Activated naive CD4-positive, alpha-beta T cell (primary cell): ENCODE measurements at places on chromosomes 5 and 9.

- no peak for DNase-seq
Measured at GRCh38 chr9:98037357-98037756, 19.2 kb upstream of the NANS start.

DNA sequence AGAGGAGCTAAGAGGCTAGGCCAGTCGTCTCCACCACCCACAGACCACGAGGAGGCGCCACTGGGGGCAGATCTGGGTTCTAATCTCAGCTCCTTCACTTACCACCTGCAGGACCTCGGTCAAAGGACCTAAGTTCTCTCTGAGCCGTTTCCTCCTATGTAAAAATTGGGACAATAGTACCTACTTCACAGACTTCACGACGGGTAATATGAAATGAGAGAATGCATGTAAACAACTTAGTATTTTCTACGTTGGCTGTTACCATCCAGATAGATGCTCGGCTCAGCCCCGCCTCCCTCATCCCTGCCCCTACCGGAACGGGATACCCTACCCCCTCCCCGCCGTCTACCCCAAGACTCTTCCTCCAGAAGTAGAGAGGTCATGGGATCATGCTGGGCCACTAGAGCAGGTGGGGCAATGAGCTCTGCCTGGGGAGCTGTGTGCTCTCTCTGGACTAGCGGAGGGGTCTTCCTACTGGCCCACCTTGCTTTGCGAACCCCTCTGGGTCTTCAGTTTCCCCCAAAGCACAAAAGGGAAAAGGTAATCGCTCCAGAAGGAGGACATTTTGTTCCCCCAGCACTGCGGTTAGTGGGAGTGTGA is 541 bp downstream of the GNPDA1 start:
- peak; percentile 25 for DNase-seq

GRCh38 chr9:109383947-109384346 is 63.1 kb upstream of the EPB41L4B start:
- no peak for DNase-seq

GRCh38 chr5:96902876-96903275 is 26.6 kb downstream of the ERAP2 start:
- no peak for DNase-seq

GRCh38 chr5:32278406-32278805 is 34.3 kb downstream of the MTMR12 start:
- DNase-seq = no peak

DNA sequence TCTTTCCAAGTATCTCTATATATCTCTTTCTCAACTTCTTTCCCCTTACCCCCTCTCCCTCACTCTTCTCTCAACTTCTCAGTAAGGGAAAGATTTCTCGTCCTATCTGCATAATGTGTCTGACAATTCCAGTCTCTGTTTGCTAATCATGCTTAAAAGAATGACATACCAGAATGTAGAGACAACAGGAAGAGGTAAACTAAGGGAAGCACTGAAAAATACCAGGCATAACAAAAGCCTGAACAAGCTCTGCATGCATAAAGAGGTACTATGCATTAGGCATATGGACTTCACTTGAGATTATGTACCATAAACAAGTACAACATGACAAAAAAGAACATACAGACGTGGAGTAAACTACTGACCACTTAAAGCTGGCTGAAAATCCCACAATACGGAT is 62.6 kb downstream of the SEMA5A start:
- no peak for DNase-seq
